ENCODE measurements at places on chromosomes 2 and 18.

GRCh38 chr2:49807689-49808088, 653.4 kb upstream of the FSHR start:
- no peak for DNase-seq

GRCh38 chr2:46942143-46942526, 26.5 kb upstream of the MCFD2 start:
- DNase-seq = peak; percentile 35

GRCh38 chr18:28080876-28081300, 96.0 kb downstream of the CDH2 start:
- DNase-seq = no peak

GRCh38 chr18:75204269-75204731, 4.6 kb downstream of the PTGR3 start:
- no peak for DNase-seq

- DNase-seq = no peak
These were observed 176.5 kb downstream of the LTBP1 start for GRCh38 chr2:33123216-33123615.

- no peak for DNase-seq
These were observed 132.7 kb upstream of the XPO1 start for GRCh38 chr2:61670591-61671501.

GRCh38 chr2:48479915-48480314, 50.0 kb upstream of the STON1 start:
- no peak for DNase-seq

Measured in GM18507 (cell line).